Stimulated activated CD8-positive, alpha-beta memory T cell treated with anti-CD3 and anti-CD28 coated beads, Interleukin-4, amount 100 ng/mL, for 1 hour (primary cell): ENCODE measurements at places on chromosomes 5 and 9.

DNA sequence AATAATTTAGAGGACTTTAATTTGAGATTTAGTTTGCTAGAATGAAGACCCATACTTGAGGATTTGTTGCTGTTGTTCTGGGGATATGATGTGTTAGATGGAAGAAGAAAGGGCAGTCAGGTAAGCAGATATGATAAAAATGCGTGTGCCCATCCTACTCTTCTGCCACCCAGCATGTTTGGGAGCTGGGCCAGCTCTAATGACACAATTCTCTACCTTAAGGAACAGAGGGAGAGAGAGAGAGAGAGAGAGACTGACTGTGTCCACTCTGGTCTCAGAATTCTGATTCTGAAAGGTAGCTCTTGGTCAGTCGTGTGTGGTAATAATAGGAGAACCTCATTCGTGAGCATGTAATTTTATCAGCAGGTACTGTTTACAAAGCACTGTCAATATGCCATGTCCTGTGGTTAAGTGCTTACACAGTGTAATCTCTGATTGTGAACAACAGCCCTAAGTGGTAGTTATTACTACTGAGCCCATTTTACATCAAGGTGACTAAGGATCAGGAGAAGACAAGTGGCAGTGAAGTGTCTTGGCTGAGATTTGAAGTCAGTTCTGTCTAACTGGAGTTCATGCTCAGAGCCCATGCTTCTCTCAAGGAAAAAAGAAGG, 307.4 kb upstream of the SEMA6A start:
- no peak for DNase-seq

DNA sequence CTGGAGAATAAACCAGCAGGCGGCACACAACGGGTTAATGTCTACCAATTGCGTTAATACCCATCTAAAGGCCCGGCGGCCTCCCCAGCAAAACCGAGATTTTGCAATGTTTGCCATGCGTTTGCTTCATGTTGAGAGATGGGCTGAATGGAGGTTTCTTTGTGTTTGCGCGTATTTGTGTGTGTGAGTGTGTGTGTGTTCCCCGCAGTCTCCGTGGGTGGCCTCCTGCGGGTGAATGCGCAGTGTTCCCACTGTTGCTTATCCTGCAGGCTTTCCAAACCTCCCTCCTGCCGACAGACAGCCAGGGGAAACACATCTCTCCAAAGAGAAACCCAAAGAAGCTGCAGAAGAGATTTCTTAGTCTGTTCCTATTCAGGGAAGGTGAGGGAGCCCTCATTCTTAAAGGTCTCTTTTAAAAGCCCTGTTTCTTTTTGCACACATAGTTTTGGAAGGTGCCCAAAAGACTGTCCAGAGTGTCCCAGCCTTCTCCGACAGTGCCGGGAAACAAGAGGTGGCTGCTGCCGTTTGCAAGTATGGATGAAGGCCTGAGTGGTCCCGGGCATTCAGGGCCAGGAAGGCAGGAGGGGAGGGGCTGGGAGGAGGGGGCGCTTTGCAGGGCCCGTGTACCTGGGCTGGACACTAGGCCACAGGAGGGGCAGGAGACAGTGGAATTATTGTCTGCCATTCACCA, 103.8 kb upstream of the ERCC6L2 start:
- DNase-seq: no peak

GRCh38 chr9:5957166-5957565, 58.3 kb downstream of the RANBP6 start:
- no peak for DNase-seq

- DNase-seq: no peak
Observed at GRCh38 chr5:6087576-6087975, 290.8 kb downstream of the MED10 start.

GRCh38 chr5:58077966-58078365, 381.9 kb downstream of the PLK2 start:
- DNase-seq: no peak

DNA sequence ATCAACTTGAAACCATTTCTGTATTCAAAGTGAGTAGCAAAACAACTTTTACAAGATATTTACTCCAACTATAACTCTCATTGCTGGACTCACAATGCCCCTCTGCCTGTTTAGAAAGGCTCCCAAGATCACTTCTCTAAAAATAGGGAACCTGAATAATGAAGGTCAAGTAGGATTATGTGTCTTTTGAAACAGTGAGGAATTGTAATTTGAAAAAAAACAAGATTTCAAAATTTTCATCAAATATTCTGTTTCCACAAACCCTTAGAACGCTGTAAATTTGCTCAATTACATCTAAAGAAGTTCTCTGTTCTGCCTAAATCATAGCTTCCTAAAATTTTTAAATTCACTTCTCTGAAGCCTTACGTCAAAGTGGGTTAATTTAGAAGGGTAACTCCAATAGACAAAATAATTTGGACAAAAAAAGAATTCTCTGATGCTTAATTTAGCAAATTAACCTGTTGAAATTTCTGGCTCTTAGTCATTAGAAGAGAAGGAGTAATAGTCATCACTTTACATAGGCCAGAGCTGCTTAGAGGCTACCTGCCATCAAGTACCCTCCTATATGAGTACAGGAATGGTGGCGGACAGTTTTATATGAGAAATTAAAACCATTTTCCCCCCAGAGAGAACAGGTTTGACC, 4.0 kb downstream of the ELL2 start:
- no peak for DNase-seq

DNA sequence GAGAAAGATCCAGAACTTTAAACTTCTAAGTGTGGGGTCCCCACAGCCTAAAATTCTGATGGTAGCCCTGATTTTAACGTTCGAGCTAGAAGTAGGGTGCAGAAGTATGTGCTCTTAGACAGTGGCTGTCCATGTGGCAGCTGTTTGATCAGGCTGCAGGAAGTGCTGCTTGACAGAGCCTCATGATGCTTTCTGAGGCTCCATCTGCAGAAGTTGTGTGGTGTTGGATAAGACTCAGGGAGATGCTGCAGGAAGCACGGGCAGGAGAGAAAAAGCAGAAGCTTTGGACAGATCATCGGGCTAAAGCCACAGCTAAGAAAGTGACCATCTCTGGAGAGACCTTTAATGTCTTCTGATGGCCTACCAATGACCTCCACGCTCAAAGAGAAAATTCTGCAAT, 8.1 kb downstream of the MTMR12 start:
- DNase-seq: no peak

GRCh38 chr9:124238546-124239140, 19.1 kb upstream of the NEK6 start:
- no peak for DNase-seq

- DNase-seq: no peak
Observed at GRCh38 chr9:136814725-136815421, 7.1 kb downstream of the RABL6 start.

DNA sequence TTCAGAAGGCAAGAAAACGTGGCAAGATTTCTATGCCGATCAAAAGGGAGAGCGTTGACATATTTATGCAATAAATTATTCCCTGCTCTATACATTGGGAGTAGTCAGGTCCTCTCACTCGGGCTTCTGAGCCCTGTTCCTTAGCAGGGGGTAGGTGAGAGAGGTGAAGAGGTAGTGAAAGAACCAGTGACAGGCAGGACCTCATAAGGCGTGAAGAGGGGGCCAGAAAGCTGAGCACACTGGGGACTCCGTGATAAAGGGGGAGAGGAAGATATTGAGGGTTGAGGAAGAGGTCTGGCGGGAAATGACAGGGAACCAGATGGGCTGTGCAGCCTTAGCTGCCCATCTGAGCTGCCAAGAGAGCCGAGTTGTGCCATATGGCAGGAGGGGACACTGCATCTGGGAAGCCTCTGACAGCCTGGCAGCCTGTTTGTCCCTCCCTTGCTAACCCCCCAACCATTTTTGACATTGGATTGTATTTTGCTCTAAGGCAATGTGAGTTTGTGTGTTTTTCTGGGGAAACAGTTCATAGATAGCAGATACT, 782 bp upstream of the CDC20B start:
- no peak for DNase-seq

- no peak for DNase-seq
Observed at GRCh38 chr9:38186404-38187115, 117.5 kb upstream of the SHB start.

GRCh38 chr9:127093319-127094020, 29.0 kb downstream of the ANGPTL2 start:
- DNase-seq: no peak
